T-helper 1 cell (primary cell): ENCODE measurements at places on chromosomes 1 and 21.
A peak's percentile ranks its signal among the peaks of the same experiment; 100 is the strongest.

- DNase-seq: no peak
These were observed 1.0 kb upstream of the PRAMEF12 start for GRCh38 chr1:12772520-12772919.

- DNase-seq: no peak
These were observed 2.5 kb downstream of the ABCA4 start for GRCh38 chr1:94118471-94118870.

- DNase-seq: no peak
These were observed 940.1 kb upstream of the TMPRSS15 start for GRCh38 chr21:19343711-19344110.

- DNase-seq: no peak
These were observed 1.7 kb downstream of the ASPM start for GRCh38 chr1:197144570-197145325.

DNA sequence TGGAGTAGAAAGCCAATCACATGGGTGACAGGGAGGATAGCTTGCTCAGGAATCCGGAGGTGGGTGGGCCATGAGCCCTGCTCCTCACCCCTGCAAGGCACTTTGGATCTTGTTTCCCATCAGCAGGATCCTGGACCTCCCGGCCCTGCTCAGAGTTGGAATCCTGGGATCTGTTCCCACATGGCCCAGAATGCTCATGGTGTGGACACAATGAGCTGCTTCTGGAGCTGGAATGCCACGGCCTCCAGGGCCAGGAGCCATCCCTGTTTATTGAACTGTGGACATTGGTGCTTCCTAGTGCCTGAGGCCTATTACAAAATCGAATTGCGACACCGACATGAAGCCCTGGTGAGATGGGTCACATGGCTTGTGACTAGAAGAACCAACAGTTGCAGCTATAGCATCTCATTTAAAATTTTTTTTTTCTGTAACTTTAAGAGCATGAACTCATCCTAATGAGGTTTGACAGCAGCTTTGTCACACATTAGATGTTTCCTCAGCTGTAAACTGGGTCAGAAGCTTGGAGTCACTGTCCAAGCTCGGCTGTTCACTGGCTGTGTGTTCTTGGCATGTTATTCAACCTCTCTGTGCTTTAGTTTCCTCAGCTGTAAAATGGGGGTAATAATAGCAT is 40.4 kb upstream of the GOLT1A start:
- DNase-seq: no peak

- peak; percentile 64 for DNase-seq
These were observed 8.0 kb upstream of the COL6A1 start for GRCh38 chr21:45973475-45974072.

DNA sequence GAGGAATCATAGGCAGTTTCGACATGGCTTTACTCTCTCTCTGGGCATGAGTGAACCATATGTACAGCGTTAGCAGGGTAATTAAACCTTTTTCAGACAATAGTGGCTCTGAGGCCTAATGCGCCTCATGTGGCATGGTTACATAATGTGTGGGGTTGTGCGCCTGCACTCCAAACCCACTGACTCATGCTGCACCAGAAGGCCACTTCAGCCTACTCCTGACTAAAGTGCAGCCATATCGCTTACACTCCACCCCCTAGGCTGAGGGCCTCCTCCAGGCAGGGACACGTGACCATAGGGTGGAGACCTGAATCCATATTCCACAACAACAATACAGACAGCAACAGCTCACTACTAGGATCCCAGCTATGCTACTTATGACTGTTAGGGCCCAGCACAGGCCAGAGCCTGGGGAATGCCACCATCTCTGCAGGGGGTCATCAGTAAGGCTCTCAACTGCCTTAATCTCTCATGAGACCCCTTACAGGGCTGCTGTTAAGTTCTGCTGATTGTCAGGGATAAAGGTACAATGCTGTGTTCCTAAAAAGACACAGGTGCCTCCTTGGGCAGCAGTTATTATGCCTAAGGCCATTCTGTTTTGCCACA is 13.4 kb upstream of the ODF2L start:
- DNase-seq: no peak

- no peak for DNase-seq
These were observed 9.0 kb upstream of the UBE2U start for GRCh38 chr1:64194168-64195080.

GRCh38 chr1:223208164-223209076 is 65.4 kb upstream of the TLR5 start:
- DNase-seq: no peak

DNA sequence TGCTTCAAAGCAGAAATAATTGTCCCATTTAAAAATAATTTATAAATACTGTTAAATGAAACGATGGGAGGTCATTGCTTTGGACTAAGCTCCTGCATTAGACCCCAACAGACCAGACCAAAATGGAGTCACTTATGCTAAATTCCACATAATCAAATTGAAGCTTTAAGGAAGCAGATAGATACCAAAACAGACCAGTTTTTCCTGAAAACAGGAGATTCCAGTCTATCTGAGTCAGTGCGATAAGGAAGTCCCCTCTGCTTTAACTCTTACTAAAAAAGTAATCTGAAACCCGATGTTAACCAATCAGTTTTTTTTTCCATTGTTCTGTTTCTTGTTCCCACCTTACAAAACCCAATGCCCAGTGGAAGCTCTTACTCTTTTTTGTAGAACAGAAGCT is 16.2 kb upstream of the DNASE2B start:
- DNase-seq: no peak

GRCh38 chr1:96338622-96339021 is 383.0 kb upstream of the PTBP2 start:
- DNase-seq: no peak

DNA sequence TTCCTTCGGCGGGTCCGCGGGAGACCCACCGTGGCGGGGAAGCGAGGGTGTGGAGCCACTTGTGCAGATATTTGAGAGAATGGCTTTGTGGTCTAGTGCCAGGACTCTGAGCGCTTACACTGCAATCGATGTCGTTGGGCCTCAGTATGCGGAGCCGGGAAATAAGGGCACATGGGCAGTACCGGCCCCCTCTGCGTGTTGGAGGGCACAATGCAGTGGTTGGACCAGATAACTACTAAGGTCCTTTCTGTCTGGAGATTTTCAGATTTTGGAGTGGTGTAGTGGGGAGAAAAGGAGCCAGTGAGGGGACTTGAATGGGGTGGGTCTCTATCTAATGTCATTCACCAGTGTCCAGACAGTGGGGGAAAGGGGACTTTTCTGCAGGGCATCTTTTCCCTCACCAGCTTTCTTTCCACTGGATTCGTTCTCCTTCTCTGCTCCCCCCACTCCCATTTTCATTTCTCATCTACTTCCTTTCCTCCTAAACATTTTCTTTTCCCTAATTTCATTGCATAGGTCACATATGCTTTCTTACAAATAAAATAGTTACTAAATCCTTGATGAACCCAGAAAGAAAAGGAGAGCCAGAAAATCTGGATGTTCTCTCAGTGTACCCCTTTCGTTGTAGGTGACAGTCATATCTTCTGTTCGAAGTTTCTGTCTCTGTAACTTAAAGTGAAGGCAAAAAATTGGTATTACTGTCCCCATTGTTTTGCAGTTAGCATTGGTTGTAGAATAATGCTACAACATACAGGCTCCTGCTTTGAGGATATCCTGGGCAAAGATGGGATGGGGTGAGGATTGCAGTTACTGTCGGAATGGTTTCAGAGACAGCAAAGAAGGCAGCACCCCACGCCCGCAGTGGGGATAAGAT is 1.4 kb downstream of the ATF3 start:
- DNase-seq: no peak
